GM23338 (cell line): ENCODE measurements at places on chromosomes 5 and 9. TPM values are rescaled to one million over a fixed set of nuclear protein-coding genes. Genes with fewer than 3 reads are reported as not detected.

The GARIN3 gene
- not detected in 2 replicates for total RNA-seq

The SOHLH1 gene
- total RNA-seq, result 0.21 TPM in 1 of 2 replicates, not detected in the other

The FBP2 gene
- not detected in 2 replicates for total RNA-seq

DNA sequence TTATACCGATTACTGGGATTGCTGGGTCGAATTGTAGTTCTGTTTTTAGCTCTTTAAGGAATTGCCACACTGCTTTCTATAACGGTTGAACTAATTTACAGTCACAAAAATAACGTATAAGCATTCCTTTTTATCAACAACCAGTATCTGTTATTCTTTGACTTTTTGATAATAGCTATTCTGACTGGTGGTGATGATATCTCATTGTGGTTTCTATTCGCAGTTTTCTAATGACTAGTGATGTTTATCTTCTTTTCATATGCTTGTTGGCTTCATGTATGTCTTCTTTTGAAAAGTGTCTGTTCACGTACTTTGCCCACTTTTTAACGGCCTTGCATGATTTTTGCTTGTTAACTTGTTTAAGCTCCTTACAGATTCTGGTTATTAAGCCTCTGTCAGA is 74.4 kb downstream of the FAM174A start:
- no peaks in the 10 kb centered on the region for H3K4me1 ChIP-seq
- DNase-seq, result no peak
- no peak overlapping the region for H3K27ac ChIP-seq
- no peaks in the 10 kb centered on the region for H3K36me3 ChIP-seq
- no peak overlapping the region for H3K4me3 ChIP-seq

- H3K4me3 ChIP-seq, result no peak overlapping the region
- 0 out of 2 replicates have a peak, but pooled peaks cover 9% of the 10 kb centered on the region for H3K4me1 ChIP-seq
- no peaks in the 10 kb centered on the region for H3K27me3 ChIP-seq
- H3K27ac ChIP-seq, result no peak overlapping the region
- H3K36me3 ChIP-seq, result no peaks in the 10 kb centered on the region
Measured at GRCh38 chr9:14301006-14301405, 12.9 kb downstream of the NFIB start.

- H3K4me1 ChIP-seq, result peaks cover 46% of the 10 kb centered on the region
- H3K27ac ChIP-seq, result peak overlapping the region; percentile 29; the same call in 1 of the 2 replicates
- no peaks in the 10 kb centered on the region for H3K36me3 ChIP-seq
- peak; percentile 46 for DNase-seq
- peaks cover 6% of the 10 kb centered on the region; the same call in 1 of the 2 replicates for H3K27me3 ChIP-seq
- no peak overlapping the region for H3K4me3 ChIP-seq
Measured at GRCh38 chr5:167576897-167577296, 714.5 kb upstream of the WWC1 start.

DNA sequence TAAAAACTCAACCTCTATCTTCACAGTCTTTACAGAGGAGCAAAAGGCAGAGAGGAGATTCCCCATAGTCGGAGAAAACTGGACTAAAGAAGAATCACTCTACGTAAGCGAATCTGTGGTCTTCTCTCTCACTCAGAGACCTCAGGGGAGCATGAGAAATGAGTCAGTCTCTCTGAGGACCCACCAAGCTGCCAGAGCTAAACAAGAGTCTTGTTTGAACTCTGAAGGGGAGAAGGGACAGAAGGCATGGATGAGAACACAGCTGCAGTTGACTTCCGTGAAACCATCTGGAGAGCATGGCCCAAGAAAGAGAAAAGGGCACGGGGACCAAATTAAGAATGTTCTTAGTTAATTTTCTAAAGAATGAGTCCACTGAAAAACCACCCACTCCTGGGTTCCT is 12.8 kb upstream of the MAN2A1 start:
- DNase-seq, result no peak
- no peak overlapping the region for H3K27ac ChIP-seq
- no peaks in the 10 kb centered on the region; the same call in 1 of the 2 replicates for H3K4me1 ChIP-seq
- no peaks in the 10 kb centered on the region for H3K36me3 ChIP-seq
- H3K27me3 ChIP-seq, result no peaks in the 10 kb centered on the region

DNA sequence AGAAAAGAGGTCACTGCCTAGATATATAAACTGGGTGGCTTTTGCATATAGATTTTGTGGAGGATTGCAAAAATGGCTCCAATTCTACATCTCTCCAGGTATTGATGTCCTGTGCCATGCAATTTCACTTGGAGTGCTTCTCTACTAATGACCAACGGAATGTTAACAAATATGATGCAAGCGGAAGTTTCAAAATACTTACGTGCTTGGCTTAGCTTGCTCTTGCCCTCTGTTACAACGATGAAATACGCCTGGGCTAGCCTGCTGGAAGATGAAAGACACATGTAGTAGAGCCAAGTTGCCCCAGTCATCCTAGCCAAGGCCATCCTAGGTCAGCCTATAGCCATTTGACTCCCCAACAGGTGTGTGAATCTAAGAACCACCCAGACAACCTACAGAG is 3.6 kb upstream of the POC5 start:
- no peaks in the 10 kb centered on the region for H3K27me3 ChIP-seq
- no peaks in the 10 kb centered on the region for H3K36me3 ChIP-seq
- H3K4me1 ChIP-seq, result peaks cover 5% of the 10 kb centered on the region; the same call in 1 of the 2 replicates
- H3K4me3 ChIP-seq, result no peak overlapping the region

- no peak overlapping the region for H3K4me3 ChIP-seq
- H3K27me3 ChIP-seq, result no peaks in the 10 kb centered on the region
- H3K36me3 ChIP-seq, result no peaks in the 10 kb centered on the region
- DNase-seq, result no peak
Measured at GRCh38 chr9:133998915-133999595, 6.9 kb upstream of the VAV2 start.

DNA sequence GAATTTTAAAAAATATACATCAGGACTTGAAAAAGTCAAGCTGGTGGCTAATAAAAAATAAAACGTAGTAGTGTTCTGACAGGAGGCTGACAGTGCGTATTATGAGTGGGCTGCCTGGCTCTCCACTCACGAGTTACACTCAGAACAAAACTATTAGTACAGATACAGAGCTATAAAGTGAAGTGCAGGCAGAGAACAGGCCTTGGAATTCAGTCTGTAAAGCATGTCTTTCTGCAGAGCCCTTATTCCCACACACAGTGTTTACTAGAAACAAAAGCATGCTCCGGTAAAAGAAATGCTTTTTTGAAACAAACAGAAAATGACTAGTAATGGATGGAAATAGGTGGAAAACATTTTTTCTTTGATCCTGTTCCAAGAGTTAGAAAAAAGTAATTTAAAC is 334.7 kb downstream of the DIRAS2 start:
- H3K4me3 ChIP-seq, result no peak overlapping the region
- no peak overlapping the region for H3K27ac ChIP-seq
- DNase-seq, result no peak
- H3K36me3 ChIP-seq, result no peaks in the 10 kb centered on the region
- no peaks in the 10 kb centered on the region for H3K27me3 ChIP-seq
- no peaks in the 10 kb centered on the region for H3K4me1 ChIP-seq

GRCh38 chr9:93372391-93372790 is 79.1 kb upstream of the FAM120A start:
- H3K4me3 ChIP-seq, result no peak overlapping the region
- DNase-seq, result no peak
- H3K27me3 ChIP-seq, result peaks cover 28% of the 10 kb centered on the region
- no peak overlapping the region for H3K27ac ChIP-seq
